Activated CD4-positive, alpha-beta T cell treated with anti-CD3 and anti-CD28 coated beads, Interleukin-2, amount 10 ng/mL, durations not matched to agents 24 days and 14 days (primary cell): ENCODE measurements at places on chromosomes 4 and X.

DNA sequence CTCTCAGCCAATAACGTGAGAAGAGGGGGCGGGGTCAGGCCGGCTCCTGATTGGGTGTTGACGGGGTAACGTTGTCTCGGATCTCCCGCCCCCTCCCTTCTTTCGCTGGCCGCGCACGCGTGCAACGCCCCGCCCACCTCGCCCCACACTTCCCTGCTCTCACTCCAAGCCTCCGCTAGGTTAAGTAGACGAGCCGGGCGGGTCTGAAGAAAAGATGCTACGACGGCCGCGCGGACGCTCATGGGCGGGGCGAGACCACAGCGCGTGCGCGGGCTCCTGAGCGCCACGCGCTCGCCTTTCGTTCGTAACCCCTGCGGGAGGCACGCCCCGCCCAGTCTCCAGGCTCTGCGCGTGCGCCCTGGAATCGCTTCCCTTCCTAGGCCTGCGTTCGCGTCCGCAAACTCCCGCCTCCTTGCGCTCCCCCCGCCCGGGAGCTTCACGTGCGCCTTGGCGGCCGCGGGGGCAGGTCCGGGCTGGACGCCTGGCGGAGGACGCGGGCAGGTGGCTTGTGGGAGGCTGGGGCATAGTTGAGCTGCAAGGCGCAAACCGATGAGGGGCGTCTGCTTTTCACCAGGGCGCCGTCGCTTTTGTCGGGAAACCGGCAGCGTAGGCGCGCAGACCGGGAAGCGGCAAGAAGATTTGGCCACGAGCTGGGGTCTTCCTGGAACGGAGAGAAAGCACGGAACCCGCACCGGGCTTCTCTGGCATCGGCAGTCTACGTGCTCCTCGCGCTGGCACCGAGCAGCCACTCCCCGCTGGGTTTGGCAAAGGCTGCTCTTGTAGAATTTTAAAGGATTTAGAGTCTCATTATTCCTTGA, 467 bp upstream of the PGRMC2 start:
- peak; percentile 99 for DNase-seq

GRCh38 chr4:23979534-23979933, 89.7 kb upstream of the PPARGC1A start:
- no peak for DNase-seq

- DNase-seq: no peak
Measured at GRCh38 chr4:142844782-142845181, 1.3 kb downstream of the INPP4B start.

DNA sequence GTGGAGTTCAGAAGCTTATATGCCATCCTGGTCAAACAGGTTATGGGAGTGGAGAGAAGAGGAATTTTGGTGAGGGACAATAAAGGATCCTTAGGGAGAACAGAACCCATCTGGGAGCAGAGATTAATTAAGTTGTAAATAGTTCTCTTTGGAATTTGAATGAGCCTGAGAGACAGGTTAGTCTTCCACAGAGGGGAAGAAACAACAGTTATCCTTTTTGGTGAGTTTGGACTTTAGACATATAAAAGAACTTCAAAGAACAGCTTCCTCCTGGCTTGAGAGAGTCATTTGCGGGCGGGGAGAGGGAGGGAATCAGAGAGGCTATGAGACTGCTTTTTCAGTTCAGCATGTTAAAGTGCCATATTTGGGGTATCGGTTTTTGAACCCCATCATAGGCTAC, 793.3 kb upstream of the MAGEB2 start:
- no peak for DNase-seq

- no peak for DNase-seq
Measured at GRCh38 chr4:178665916-178666315, 1223.7 kb upstream of the AGA start.

GRCh38 chrX:1397441-1398270, 5.7 kb upstream of the SLC25A6 start:
- no peak for DNase-seq

DNA sequence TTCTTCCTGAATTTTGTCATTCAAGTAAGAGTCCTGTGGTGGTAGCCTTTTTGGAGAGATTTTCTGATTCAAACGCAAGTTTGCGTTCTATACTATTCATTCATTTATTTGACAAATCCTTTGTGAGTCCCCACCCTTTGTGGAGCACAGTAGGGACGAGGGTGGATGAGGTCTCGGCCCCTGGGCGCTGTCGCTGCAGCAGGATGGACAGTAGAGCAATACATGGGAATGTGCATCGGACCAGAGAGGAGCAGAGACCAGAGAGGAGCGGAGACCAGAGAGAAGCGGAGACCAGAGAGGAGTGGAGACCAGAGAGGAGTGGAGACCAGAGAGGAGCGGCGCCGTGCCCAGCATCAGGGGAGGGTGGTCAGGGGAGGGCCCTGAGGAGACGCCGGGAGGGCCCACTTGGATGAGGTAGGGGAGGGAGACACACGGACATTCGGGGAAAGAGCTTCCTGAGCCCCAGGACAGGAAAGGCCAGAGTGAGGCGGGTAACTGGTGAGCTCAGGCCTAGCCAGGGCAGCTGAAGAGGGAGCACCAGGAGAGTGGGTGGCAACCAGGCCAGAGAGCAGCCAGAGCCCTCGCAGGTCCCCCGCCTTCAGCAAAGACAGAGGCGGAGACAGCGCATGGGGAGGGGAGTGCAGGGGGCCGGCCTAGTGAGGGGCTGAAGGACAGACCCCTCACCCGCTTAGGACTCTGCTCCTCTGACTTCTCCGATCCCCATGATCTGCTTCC, 67.3 kb downstream of the NAT8L start:
- DNase-seq: no peak

DNA sequence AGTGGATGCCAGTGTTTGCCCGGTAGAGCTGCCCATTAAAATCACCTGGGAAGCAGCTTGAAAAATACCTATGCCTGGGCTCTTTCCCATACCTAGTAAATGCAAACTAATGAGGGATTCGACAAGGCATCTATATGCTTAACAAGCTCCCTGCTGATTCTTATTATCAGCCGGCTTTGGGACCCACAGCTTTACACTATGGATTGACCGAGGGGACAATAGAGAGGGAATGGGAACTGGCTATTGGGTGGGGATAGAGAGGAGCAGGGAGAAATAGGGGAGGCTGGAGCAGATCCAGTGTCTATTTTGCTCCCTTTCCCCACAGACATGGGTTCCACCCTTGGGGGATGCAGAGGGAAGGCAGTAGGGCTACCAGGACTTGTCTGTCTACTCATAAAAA, 103.1 kb upstream of the TEX13D start:
- DNase-seq: no peak

- no peak for DNase-seq
Measured at GRCh38 chr4:154456240-154456639, 35.4 kb downstream of the DCHS2 start.

DNA sequence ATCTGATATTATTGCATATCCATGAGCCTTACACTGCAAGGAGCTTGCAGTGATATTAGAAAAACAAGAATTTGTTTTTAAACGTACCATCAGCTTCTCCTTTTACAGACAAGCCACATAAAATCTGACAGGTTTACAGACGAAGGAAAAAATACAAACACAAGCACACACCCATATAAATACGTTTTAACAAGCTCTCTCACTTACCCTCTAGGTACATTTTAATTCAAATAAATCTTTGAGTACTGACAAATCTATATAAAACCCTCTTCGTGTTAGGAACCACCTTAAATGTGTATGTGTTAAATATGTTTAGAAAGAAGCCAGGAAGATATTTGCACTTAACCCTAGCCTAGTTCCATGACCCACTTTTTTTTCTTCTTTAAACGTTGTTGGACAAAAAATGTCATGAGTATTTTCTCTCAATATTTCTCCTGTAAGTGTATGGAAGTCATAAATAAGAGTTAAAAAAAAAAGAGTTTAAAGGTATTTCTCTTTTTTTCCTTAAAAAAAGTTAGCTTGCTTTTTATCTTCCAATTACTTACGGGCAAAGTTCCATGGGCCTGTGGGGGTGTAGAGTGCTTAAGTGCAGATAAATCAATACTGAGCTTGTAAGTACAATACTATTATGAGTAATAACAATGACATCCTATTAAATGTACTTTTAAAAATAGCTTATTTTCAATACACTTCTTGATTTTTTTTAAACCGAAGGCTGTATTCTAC, 1.5 kb downstream of the ARAP2 start:
- DNase-seq: no peak

DNA sequence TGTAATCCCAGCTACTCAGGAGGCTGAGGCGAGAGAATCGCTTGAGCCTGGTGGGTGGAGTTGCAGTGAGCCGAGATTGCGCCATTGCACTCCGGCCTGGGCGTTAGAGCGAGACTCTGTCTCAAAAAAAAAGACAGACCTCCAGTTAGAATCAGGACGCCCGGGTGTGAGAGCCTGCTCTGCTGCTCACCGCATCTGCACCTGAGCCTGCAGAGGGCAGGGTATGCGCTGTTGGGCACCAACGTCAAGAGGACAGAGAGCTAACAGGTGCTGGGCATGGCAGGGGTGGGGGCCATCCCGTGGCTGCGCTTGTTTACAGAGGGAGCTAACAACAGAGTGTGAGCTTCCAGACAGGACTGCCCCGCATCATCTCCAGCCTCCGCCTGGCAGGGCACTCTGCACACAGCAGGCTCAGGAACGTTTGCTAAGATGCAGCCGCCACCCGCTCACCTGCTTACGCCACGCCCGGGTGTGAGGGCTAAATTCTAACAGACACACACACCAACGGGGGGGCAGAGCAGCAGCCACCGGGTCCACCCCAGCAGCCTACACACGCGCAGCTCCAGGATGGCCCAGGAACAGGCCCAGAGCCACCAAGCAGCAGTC, 50.0 kb upstream of the CPLX1 start:
- DNase-seq: no peak

DNA sequence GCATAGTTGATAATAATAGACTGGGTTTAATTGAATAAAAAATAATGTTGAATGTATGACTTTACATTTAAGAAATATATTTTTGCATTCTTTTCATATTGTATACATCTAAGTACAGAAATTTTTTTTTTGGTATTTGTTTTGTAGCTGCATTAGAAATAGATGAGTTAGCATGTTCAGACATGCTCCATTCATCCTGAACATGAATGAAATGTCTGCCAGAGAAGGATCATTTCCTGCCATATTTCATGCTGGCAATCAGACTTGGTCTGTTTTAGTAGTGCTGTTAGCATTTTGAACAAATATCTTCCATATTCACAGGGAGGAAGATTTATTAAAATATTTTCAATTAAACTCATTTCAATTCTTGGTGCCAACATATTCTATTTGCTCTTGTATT, 98.9 kb downstream of the FRMPD4 start:
- no peak for DNase-seq

GRCh38 chr4:144509088-144510015, 136.6 kb upstream of the HHIP start:
- no peak for DNase-seq

DNA sequence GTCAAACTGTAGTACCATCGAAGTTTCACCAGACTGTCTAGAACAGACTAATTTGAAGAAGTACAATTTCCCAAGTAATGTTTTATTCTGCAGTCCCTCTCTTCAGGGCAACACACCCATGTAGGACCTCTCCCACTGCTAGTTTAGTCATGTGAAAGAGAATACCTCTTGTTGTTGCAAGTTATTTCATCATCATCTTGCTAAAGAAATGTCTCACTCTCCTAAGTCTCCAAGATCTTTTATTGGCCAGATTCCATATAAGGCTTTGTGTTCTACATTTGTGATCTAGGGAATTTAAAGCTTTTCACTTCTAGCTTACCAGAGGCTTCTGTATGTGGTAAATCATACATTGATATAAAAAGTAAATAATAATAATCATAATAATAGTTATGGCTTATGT, 745.3 kb upstream of the MAGEB2 start:
- DNase-seq: no peak

GRCh38 chrX:108811891-108812290, 75.5 kb upstream of the IRS4 start:
- DNase-seq: no peak

DNA sequence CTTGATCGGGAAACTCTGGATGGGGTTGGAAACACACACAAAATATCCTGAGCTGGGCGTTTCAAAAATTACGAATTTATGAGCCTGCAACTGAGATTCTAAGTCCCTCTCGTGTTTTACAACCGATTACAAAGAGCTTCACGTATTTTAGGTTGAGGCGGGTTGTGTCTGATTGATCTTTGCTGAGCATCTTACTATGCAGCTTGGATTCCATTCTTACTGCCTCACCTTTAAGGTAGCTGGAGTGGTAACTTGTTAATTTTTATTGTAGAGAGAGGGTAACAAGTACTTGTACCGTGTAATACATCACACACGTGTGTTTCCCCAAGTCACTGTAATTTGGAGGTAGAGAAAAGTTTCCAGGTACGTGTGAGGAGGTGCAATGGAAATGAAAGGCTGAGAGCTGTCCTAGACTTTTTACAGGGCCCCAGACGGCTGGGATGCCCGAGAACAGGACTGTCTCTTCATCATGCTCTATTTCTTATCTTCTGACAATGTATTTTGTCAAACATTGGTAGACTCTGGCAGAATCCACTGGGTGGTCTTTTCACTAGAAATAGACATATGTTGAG, 97.8 kb upstream of the TENM3 start:
- DNase-seq: no peak

GRCh38 chr4:22873899-22874298, 181.2 kb downstream of the GBA3 start:
- no peak for DNase-seq

DNA sequence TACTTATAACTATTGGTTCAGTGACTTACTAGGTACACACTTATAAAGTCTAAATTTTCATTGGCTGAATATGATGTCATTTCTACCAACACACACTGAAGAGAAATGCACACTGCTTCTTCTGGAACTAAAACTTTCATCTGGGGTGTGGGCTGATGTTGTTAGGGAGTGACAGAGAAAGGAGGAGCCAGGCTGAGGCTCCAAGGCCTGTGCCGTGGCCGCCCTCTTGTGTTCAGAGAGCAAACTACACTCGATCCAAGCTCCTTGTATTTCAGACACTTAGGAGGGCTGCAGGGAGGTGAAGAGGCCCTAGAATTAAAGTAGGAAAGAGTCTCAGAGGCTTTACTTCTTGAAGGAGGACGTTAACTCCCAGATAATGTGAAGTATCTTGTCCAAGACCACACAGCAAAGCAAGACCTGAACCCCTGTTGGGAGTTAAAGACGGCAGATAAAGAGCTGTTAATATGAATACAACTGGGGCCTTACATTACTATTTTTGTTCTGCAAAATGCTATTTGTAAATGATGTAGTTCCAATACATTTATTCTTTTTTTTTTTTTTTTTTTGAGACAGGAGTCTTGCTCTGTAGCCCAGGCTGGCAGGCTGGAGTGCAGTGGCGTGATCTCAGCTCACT, 137.5 kb downstream of the AFAP1 start:
- DNase-seq: peak; percentile 94

DNA sequence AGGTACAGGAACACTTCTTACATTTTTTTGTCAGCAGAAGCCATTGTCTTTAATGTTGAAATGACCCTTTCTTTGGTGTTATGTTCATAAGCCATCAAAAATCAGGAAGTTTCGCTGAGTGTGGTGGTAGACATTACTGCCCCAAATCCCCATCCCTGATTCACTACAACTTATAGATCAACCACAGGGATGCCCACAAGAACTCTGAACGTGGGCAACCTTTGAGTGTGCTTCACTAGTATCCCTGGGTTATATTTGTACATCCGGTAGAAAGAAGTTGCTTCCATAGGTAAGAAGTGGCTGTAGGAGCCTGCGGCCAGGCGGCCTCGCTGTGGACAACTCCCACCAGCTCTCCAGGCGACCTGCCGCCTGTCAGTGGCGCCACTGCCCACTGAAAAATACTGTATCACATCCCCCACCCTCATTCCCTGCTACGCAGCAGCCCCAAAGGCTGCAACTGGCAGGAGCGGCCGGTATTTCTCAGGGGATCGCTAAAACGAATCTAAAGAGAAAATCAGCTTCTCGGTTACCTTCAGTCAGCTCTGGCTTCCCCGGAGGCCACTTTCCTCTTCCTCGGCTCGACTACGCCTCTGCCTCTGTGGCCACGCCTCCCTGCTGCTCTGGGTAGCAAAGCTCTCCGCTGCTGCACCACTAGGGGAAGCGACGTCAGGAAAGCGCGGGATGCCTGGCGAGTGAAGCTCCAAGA, 13.9 kb upstream of the ETDC start:
- DNase-seq: peak; percentile 86
